ENCODE measurements at places on chromosomes 13 and 19. TPM values are rescaled to one million over a fixed set of nuclear protein-coding genes. Genes with fewer than 3 reads are reported as not detected.

Gene RXFP2
- total RNA-seq: not detected

Gene OCEL1
- total RNA-seq: 6.8 TPM

Gene MTMR6
- total RNA-seq: 15.0 TPM

Gene APOC1
- total RNA-seq: not detected

Gene APOC4
- total RNA-seq: not detected

Gene ZNF625
- total RNA-seq: 3.0 TPM

Gene VMAC
- total RNA-seq: 3.1 TPM

- no peak for DNase-seq
These were observed 98.9 kb upstream of the SIAH3 start for GRCh38 chr13:45950386-45951000.

GRCh38 chr19:52603558-52604207, 33.6 kb downstream of the ZNF701 start:
- no peak for DNase-seq
